ENCODE measurements at places on chromosomes 16 and 17.

DNA sequence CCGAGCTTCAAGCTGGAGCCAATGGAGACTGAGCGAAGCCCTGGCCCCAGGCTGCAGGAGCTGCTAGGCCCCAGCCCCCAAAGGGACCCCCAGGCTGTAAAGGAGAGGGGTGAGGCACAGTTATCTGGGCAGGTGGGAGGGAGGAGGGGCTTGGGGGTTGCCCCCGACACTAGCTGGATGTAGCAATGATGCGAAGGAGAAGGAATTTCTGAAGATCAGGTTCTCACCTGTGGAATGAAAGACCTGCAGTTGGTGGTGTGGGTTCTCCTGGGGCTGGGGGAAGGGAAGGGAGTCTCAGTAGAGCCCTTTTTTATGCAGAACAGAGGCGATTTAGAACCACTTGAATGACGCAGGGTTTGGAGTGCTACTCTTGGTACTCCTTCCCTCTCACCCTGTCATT lies 1.8 kb downstream of the ZNF263 start:
- no peak for DNase-seq

- DNase-seq, result no peak
Observed at GRCh38 chr16:47774661-47775060, 313.5 kb downstream of the PHKB start.

DNA sequence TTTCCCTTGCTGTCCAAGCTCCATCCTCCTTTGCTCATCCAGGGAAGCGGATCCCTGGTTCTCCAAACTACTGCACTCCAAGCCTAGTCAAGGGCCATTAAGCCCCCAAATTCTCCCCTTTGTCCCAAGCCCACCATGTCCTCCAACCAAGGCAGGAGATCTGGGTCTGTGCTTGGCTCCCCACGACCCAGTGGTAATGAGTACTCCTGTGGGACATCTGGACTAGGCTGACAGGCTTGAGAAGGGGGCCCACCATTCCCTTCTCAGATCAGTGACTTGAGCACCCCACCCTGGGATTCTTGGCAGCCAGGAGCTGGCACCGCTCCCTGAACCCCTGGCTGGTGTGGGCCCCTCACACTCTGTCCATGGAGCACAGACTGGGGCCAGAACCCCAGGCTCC lies 17.1 kb downstream of the OSBPL7 start:
- DNase-seq, result no peak

GRCh38 chr17:42531455-42532354 lies 4.3 kb upstream of the NAGLU start:
- DNase-seq, result peak; percentile 14

DNA sequence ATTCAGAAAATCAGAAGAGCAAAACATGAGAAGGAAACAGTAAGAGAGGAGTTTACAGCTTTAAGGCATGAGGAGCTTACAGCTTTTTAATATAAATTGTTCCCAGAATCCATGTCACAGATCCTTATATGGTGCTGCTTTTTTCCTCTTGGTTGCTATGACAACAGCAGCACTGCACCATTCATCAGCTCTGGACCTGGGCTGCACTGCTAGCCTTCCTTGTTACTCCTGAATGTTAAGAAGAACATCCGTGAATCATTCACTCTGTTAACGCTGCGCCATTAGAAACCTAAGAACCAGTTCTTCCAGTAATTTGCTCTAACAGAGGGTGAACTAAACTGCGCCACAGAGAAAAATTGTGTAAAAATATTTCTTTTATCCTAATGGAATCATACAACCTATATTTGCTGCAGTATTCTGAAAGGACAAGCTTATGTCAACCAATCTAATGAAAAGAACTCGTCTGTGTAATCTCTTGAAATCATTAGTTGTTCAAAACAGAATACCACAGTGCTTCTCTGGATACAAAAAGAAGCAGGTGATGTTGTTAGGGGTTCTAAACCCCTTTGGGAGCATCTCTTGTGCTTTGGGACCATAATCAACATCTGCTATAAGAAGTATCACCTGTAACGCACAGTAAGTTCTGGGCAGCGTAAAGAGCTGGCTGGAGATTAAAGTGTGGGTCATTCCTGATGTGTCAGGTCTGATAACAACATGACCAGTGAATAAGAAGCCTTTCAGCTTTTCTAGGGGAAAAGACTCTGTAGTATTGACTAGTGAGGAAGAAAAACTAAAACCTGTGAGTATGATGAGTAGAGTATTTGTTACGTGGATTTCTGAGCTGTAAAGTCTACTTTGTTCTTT lies 151.2 kb downstream of the TANC2 start:
- no peak for DNase-seq

- DNase-seq, result no peak
Observed at GRCh38 chr16:88736496-88736895, 30.2 kb downstream of the CTU2 start.

DNA sequence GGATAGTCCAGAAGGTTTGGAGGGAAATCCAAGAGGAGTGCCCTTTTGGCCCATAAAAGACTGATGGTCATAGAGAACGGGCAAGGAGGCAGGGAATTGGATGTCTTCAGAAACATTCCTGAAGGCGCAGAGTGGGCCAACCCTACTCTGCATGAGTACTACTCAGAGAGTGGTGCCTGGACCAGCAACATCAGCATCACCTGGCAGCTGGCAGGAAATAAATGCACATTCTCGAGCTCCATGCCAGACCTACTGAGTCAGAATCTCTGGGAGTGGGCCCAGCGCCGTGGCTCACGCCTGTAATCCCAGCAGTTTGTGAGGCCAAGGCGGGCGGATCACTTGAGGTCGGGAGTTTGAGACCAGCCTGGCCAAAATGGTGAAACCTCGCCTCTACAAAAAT lies 27.1 kb upstream of the SLC39A11 start:
- no peak for DNase-seq

GRCh38 chr16:4607841-4608703 lies 6.6 kb downstream of the UBALD1 start:
- DNase-seq, result no peak

GRCh38 chr17:4177806-4178205 lies 34.8 kb downstream of the CYB5D2 start:
- no peak for DNase-seq

DNA sequence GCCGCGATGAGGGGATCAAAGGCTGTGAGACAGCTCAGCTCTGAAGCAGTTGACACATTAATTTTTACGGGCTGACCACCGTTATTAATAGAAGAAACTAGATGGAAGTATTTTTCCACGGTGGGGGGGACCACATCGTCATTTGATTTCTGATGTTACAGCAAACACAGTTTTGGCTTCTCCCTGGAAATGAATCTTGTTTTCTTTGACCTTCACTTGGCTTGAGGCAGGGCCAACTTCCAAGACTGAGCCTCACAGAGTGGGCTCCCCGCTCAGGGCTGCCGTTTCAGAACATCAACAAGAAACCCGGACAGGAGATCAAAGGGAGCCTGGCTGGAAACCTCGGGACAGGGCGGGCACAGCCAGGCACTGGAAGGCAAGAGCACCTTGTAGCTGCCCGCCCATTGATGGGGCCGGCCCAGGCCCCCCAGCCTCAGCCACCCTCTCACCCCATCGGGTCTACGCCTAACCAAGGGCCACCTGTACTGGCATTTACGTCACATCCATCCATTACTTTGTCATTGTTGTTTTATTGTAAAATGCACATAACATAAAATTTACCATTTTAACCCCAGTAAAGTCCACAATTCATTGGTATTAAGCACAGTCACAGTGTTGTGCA lies 124.6 kb downstream of the C16orf95 start:
- no peak for DNase-seq

DNA sequence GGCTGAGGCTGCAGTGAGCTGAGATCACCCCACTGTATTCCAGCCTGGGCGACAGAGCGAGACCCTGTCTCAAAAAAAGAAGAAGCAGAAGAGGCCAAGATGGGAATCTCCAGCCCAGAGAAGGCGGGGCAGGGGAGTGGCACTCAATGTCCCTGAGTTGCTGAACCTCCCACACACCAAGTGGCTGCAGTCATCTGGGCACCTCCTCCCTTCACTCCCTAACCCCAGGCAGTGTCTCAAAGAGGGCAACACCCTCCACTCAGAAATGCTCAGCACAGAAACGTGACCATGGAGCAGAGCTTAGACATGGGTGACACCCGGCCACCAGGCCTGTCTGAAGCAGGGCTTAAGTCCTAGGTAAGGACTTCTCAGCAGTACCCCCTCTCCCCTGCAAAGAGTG lies 36.3 kb upstream of the BCAR1 start:
- no peak for DNase-seq

- no peak for DNase-seq
Observed at GRCh38 chr16:10637337-10638037, 57.1 kb upstream of the EMP2 start.

GRCh38 chr17:48555258-48556228 lies 10.6 kb upstream of the HOXB2 start:
- no peak for DNase-seq

GRCh38 chr17:75133001-75133400 lies 1.5 kb upstream of the NT5C start:
- DNase-seq, result no peak

GRCh38 chr16:78953526-78953925 lies 647.0 kb downstream of the MAF start:
- DNase-seq, result no peak

- DNase-seq, result no peak
Observed at GRCh38 chr16:55475919-55476318, 3.1 kb upstream of the MMP2 start.

DNA sequence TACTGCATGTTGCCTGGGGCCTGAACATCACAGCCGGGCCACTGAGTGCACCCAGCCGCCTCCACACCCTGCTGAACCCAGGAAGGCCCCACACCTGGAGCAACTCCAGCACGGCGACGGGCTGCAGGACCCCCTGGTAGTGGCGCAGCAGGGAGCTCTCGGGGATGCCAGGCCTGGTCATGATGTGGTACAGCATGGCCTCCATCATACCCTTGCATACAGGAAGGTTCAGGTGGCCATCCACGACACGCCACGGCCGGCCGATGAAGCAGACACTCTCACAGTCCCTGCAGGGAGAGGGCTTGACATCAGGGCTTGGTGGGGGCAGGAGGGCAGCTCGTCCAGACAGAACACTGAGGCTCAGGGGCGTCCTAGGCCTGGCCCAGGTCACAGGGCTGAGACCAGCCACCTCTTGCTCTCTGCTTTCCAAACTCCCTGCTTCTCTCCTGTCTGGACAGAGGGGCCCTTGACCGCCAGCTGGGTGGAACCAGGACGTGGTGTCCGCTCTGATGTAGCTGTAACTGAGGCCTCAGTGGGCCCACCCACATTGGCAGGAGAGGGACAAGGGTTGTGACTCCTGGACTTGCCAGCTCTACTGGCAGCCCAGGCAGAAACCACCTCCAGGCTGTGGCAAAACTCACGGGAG lies 60.3 kb downstream of the IL21R start:
- DNase-seq, result no peak

DNA sequence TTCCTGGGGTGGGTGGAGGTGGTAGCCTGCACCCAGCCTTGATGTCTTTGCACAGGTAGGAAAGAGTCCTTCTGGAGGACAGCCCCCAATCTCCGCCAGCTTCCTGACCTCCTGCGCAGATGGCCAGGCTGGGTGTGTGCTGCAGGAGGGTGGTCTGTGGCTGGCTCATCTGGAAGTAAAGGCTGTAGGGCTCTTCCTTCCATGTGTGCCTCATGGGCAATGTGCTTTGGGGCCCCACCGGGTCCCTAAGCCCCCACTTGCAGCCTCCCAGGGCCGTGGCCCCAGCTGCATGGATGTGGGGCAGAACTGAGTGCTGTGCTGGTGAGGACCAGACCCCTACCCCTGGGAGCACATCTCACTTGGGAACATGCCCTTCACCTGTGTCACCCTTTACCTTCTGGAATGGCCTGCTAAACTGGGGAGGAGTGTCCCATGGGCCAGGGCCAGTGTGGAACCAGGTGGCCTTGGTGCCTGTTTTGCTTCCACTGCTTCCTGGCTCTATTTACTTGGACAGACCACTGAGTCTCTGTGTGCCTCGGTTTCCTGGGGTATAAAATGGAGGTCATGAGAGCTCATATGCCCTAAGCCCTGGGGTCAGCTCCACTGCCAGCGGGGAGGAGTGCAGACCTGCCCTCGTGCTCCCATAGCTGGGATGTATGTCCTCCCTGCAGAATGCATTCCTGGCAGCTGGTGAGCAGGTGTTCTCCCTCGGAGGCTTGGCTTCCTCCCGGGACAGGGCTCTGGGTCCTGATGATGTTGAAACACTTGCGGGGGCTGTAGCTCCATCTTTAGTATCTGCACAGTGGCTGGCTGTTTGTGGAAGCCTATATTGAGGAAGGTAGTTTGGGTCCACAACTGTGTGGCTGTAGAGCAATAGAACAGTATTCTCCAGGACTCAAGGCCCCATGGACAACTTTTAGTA lies 18.0 kb downstream of the MPRIP start:
- DNase-seq, result no peak

DNA sequence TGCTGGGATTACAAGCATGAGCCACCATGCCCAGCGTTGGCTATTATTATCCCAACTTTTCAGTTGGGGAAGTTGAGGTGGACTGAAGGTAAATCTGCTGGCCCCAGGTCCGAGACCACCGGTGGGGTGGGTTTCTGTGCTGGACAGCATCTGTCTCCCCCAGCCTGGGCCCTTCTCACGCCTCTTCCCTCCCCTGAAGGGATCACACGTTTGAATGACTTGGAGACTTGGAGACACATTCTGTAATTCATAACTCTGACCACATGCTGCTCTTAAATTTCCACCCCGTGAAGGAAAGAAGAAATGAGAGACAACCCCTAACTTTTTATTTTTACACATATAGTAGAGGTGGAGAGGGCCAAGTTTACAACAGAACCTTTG lies 109.8 kb downstream of the MSI2 start:
- DNase-seq, result no peak

GRCh38 chr17:45428931-45429338 lies 3.7 kb downstream of the ARHGAP27 start:
- DNase-seq, result no peak

DNA sequence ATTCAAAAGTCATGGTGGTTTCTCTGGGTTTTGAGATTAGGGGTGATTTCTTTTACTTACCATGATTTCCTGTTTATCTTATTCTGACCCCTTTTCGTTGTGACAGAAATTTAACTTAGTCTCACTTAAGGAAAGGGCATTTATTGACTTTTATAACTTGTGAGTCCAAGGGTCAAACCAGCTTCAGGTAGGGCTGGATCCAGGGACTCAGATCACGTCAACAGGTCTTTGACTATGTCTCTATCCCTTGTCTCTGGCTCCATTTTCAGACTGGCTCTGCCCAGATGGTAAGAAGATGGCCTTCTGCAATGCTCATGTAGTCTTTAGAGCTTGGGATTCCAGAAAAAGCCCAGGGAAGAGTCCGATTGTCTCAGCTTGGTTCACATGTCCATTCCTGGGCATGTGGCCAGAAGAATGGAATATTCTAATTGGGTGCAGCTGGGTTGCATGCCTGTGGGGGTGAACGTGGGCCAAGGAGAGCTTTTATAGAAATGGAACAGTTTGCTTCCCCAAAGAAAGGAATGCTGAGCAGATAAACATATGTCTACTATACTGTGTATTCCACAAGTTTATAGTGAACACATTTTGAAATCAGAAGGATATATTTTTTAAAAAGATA lies 13.4 kb downstream of the USP43 start:
- no peak for DNase-seq

Measured in C1 segment of cervical spinal cord (tissue), 14 donors.